SJSA1 (cell line): ENCODE measurements at places on chromosomes 3 and 15. TPM values are rescaled to one million over a fixed set of nuclear protein-coding genes. Genes with fewer than 3 reads are reported as not detected.

Gene C3orf22
- total RNA-seq, result not detected in 2 replicates

Gene HYAL1
- total RNA-seq, result 0.18 TPM in 1 of 2 replicates, not detected in the other

DNA sequence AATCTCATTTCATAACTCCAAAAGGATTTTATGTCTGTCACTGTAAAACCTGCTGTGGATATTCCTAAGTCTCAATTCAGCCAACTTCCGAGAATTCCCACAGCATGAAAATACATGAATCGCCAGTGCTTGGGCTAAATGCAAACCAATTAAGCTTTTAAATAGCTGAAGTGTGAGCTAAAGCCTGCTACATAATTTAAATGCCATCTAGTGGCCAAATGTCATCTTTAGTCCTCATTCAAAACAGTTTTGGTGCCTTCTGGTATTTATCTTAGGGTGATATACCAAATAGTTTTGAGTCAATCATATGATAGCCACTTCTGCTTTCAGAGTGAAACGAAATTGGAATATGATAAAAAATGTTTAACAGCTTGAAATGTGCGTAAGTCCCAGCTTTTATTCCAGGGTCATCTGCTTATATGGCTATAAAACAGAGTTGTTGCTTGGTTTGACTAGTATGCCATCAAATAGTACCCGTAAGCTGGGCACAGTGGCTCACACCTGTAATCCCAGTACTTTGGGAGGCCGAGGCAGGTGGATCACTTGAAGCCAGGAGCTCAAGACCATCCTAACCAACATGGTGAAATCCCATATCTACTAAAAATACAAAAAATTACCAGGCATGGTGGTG lies 41.8 kb upstream of the CCNL1 start:
- DNase-seq, result no peak

DNA sequence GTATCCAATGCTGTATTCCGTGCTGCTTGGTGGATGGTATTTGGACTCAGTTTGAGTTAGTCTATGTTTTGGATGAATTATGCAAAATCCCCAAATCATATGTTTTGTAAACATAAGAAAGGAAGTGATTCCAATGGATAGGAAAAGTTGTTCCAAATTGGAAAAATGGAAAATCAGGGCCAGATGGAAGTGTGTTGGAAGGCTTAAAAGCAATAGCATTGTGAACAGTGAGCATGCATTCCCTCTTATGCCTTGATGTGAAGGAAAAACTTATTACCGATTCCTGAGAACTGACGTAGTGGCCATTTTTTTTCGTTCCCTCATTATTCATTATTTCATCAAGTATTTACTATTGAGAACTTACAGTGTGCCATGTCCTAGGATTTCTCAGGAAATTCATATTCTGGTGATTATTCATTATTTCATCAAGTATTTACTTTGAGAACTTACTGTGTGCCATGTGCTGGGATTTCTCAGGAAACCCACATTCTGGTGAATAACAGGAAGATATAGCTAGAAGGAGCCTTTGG lies 144.1 kb upstream of the TPRG1 start:
- no peak for DNase-seq

GRCh38 chr15:69758291-69758771 lies 305.7 kb downstream of the RPLP1 start:
- no peak for DNase-seq

DNA sequence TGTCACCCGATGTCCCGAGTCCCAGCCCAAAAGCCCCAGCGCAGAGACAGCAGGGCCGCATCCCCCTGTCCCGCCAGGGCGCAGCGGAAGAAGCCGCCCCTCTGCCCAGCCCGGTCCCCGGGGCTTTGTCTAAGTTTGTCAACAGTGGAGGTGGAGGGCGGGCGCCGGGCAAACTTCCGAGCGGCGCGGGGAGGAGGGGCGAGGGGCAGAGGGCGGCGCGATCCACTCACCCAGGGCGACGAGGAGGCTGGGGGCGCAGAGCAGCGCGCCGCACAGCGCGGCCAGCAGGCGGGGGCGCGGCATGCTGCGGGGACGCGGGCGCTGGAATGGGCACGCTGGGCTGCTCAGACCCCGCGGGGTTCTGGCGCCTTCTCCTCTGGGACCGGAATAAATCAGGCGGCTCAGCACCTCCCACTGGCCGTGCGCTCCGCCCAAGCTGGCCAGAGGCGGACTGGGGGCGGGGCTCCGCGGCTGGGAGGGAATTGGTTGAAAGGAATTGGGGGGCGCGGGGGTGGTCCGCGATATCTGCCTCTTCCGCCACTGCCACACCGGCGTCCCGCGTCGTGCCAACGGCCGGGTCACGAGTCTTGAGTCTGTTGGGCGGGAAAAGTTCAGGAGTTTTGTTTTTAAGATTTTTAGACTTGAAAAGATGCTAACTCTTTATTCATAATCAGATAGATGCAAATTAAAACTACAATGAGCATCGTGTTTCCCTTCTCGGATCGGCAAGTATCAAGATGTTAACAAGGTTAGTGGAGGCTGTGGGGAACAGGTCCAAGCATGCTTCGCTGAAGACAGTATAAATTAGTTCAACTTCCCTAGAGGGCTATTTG lies at the start of gene MFGE8:
Gene MFGE8 (minus strand): TSS at position 363 of the 833 bp plus-strand sequence. CDS start 60 bp downstream, at position 303.
- peak; percentile 81 for DNase-seq
